ENCODE measurements at places on chromosomes 4 and X.

- DNase-seq, result no peak
These were observed 1195.9 kb upstream of the PRKX start for GRCh38 chrX:4909348-4909747.

DNA sequence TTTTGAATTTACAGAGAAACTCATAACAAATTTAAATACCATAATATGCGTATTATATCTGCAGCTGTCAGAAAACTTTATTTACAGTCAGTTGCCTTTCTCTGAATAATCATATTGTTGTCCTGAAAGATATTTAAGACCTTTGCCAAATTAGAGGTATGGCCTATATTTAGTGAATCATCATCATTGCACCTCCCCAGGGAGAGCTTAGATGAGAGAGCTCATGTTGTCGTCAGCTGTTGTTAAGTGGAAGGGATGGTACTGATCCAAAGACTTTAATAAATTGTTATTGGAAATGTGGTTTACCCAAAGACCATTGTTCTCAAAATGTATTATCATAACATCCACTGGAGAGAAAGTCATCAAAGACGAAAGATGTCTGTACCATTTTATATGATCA lies 128.6 kb downstream of the HTR2C start:
- DNase-seq, result no peak

DNA sequence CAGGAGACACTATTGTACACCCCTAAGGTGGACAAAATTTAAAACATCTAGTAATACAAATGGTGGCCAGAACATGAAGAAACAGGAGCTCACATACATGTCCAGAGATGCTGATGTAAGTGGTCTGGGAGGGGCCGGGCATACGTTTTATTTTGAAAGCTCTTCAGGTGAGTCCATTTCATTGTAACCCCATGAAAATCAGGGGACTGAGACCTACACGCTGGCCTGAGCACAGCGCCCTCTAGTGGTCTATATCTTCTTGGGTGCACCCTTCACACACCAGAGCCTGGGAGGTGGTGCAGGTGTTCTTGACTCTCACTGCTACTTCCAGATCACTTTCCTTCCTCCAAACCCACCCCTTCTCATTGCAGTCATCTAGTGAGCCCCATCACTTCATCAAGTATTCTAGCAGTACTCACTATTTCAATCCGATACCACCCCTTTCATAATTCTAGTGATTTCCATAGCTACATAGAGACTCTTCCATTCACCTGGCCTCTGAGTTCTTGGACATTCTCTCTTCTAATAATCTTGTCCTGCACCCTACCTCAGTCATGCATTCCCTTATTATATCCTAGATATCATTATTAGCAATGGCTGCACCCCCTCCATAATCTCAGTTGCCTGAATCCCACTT lies 4.3 kb upstream of the TLR6 start:
- DNase-seq, result no peak

- no peak for DNase-seq
These were observed 224.9 kb downstream of the KIT start for GRCh38 chr4:54882616-54883015.

- no peak for DNase-seq
These were observed 176.0 kb downstream of the SMARCA1 start for GRCh38 chrX:129347291-129347690.

GRCh38 chr4:156865451-156865850 lies 106.1 kb downstream of the PDGFC start:
- DNase-seq, result no peak

DNA sequence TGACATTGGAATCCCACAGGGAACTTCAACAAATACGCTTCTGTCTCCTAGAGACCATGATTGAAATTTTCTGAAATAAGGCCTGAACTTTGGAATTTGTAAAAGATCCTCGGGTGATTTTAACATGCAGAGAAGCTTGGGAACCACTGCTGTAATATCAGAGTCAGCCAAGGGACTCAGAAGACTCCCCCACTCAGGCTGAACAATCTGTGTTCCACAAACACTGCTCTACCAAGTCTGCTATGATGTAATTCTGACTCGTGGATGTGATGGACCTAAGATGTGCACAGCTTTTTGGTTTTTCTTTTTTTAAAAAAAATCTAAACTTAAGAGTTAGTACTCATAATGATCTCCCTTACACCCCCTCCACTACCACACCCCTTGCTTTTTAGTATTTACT lies 26.0 kb downstream of the LRP2BP start:
- DNase-seq, result no peak

- no peak for DNase-seq
These were observed 182.0 kb downstream of the TENT5D start for GRCh38 chrX:80602036-80602860.

GRCh38 chrX:24150898-24151297 lies 1.4 kb downstream of the ZFX start:
- no peak for DNase-seq

GRCh38 chr4:86720508-86721068 lies 126.5 kb downstream of the PTPN13 start:
- peak; percentile 4 for DNase-seq

- DNase-seq, result no peak
These were observed 672 bp downstream of the PGM2 start for GRCh38 chr4:37827030-37827685.

DNA sequence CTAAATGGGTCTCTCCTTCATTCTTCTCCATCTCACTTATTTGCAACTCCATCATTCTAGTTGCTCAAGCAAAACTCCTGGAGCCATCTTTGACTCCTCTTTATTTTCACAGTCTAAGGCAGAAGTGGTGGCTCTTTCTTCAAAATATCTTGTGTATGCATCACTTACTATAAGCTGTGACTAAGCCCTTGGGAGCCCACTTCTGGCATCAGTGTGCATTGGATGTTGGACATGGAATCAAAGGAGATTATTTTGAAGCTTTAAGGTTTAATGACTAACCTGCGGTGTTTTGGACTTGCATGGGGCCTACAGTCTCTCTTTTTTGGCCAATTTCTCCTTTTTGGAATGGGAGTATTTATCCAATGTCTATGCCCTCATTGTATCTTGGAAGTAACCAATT lies 276.8 kb downstream of the SPOCK3 start:
- no peak for DNase-seq

- no peak for DNase-seq
These were observed 28.8 kb downstream of the REPS2 start for GRCh38 chrX:16975233-16975632.

DNA sequence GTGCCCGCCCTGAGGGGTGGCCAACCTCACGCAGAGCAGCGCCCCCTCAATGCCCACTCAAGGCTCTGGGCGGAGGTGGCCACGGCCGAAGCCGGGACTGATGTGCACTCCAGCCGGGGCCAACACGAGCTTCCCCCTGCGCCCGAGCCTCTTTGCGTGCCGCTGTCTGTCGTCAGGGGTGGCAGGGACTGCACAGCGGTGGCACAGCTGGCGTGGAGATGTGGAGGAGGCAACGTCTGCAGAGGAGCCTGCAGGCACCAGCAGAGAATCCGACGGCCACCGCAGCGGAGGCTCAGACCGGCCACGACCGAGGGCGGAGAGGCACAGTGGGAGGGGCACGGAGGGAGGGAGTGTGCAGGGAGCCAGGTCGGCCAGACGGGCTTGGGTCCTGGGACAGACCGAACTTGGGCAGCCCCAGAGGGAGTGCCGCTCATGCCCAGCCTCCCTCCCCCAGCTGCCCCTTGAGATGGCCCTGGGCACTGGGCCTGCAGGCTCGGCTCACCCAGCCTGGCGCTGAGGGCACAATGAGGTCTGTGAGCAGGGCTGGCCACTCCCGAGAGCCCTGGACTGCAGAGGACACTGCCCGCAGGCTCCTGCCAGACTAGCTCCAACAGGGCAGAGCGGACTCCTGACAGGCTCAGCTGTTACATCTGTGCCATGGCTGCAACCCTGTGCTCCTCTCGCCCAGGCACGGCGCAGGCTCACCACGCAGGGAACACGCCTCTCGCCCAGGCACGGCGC lies 46.5 kb upstream of the CPLX1 start:
- DNase-seq, result no peak

GRCh38 chr4:83438719-83439118 lies 16.9 kb downstream of the HELQ start:
- DNase-seq, result no peak

DNA sequence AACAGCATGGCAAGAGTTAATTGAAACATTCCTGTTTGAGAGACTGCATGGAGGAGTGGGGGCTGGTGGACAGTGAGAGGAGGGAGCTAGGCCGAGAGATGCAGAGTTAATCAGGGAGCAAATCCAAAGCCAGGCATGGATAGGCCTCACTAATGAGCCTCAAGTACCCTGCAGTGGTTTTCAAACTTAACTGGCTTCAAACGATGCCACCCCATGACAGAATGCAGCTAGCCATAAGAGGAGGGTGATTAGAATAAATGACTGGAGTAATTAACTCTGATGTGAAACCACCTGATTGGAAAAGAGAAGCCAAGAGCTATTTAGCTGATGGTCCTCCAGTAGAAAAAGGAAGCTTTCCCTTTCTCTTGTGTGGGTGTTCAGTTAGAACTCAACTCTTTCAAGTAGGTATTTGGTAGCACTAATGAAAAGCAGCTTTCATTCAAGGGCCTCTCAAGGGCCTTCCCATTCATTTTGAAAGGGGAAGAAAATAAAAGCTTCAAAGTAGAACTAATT lies 215.4 kb upstream of the MAB21L2 start:
- DNase-seq, result no peak

- no peak for DNase-seq
These were observed 13.2 kb upstream of the XIAP start for GRCh38 chrX:123846577-123847038.

- peak; percentile 89 for DNase-seq
These were observed 192.5 kb upstream of the TAPT1 start for GRCh38 chr4:16418814-16419213.

GRCh38 chrX:153635388-153635787 lies 11.6 kb upstream of the DUSP9 start:
- DNase-seq, result no peak

GRCh38 chr4:1299301-1299860 lies 9.7 kb downstream of the MAEA start:
- no peak for DNase-seq

DNA sequence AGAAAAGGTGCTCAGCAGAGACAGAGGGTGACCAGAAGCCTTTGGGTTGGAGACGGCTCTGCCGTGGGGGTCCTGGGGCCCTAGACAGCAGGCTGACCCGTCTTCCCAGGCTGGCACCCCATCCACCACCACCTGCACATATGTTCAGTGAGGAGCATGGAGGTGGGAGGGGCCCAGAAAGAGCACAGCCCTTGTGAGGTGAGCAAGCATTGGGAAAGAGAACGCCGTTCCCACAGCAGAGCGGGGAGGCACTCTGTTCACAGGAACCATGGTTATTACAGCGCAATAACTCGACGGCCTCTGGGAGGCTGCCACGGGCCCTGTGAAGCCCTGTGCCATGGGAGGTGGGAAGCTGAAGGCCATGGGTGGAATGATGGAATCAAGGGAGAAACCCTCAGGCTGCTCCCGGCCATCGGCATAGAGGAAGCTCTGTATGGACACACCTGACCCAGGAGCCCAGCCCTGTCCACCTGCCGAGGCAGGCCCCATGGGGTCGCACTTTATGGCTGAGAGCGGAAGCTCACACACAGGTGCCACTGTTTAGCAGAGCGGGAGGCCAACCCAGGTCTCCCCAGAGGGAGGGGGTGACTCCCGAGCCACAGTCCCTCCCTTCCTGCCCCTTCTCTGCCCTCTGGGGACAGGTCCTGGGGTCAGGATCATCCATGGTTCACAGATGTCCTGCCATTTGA lies 93.5 kb upstream of the AFAP1 start:
- no peak for DNase-seq

- no peak for DNase-seq
These were observed 25.7 kb downstream of the LETM1 start for GRCh38 chr4:1830234-1830633.

DNA sequence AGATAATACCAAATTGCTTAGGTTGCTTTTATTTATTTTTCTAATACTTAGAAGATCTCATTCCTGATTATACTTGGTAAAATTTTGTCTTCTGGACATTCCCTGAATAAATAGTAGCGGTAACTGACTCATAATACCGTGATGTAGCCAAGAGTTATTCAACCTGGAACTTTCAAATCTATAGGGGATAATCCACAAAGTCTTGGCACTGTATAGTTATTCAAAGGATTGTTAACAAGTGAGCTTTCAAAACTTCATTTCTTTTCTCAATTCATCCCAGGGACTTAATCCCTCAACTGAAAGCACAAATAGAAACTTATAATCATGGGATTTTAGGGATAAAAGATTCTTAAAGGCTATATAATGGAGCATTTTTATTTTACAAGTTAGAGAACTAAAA lies 1383.3 kb downstream of the FAM133A start:
- no peak for DNase-seq

DNA sequence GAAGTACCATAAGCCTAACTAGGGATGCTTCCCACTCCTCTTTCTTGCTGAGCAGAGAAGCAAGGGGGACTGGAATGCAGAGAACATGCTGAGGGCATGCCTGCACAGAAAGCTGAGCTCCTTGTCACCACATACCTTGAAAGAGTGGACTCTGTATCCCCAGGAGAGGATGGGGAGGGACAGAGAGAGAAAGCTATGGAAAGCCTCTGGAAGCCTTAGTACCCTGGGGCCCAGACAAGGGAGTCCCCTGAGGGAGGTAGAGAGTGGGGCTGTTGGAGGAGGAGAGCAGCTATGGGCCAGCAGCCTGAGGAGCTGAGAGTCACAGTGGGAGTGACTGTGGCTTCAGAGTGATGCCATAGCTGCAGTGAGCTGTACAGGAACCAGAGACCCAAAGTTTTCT lies 77.9 kb downstream of the RTL9 start:
- no peak for DNase-seq

DNA sequence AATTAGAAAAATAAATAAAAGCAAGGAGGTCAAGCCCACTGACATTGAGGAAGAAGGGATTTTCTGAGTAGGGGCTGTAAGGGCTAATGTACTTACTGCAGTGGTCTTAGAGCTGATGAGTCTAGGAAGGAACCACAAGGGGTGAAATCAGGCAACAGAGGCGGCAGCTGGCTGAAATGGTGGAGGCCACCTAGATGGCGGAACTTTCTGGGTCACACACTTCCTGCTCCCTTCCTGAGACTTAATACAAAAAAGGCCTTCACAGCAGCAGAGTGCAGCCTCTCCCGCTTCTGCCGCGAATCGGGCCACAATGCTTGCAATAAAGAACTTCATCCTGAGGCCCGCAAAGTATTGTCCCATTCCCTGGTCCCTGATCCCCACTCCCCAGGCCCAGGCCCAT lies 15.4 kb downstream of the SNX12 start:
- DNase-seq, result no peak

GRCh38 chrX:30414144-30414543 lies 105.0 kb upstream of the NR0B1 start:
- no peak for DNase-seq

Measured in skeletal muscle cell (primary cell).